ENCODE measurements at places on chromosomes 7 and 10.

GRCh38 chr7:70634071-70634470 is 497.9 kb upstream of the GALNT17 start:
- DNase-seq = no peak

- DNase-seq = no peak
These were observed 2.7 kb downstream of the EGR2 start for GRCh38 chr10:62813453-62813852.

GRCh38 chr10:80205477-80206276 is at the start of gene ANXA11:
TSS of gene ANXA11 (minus strand) at chr10:80205537. CDS start at chr10:80172861, 32,676 bp downstream.
- DNase-seq = peak; percentile 88

DNA sequence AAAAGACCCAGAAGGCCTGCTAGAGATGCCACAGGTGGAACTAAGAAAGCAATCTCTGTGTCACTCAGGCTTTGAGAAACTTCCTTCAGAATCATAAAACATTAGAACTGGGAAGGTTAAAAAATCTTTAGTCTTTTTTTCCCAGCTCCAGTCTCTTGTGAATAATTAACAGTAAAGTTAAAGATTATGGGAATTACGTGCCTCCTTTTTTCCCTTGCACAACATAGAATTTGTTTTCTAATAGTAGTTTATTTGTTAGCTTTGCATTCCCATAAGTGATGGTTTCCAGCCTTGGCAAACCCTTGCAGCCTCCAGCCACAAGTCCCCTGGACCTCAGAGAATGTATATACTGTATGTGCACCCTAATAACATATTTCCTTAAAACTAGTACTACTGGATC is 128.3 kb downstream of the TPST1 start:
- DNase-seq = no peak

DNA sequence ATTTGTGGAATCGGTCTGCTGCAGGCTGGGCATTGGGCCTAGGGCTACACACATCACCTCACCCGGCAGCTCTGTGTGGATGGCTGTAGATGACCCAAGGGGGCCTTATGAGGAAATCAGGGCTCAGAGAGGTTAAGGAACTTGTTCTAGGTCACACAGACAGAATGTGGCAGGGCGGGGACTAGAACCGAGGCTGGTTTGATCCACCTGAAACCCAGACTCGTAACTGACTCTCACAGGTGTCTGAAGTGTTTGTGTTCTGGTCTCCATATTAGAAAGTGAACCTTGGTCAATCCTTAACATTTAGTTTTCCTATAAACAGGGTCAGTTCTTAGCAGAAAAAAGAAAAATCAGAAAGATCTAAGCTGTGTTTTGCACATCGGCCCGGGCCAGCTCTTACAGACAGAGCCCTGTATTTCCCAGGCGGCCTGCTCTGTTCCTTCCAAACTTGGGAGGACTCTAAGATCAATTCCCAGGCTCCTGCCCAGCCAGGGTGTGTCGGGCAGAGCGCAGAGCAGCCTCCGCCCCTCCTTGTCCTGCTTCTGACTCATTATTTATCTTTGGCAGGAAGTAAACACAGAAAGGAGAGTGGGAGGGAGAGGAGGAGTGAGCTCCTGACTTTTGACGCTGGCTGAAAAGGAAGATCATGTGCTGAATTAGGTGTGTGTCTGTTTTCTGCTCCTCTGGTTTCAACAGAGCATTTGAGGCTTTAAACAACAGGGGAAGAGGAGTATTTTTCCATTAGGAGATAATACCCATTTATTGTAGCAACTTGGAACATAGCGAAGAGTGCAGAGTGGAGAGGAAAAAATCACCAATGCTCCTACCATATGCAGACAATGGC is 74.1 kb downstream of the TACC2 start:
- no peak for DNase-seq

GRCh38 chr10:60555700-60556099 is 166.0 kb upstream of the ANK3 start:
- no peak for DNase-seq

GRCh38 chr10:28949005-28950004 is 272.0 kb downstream of the BAMBI start:
- DNase-seq = no peak

- DNase-seq = no peak
These were observed 146.6 kb downstream of the C10orf105 start for GRCh38 chr10:71572962-71573361.

DNA sequence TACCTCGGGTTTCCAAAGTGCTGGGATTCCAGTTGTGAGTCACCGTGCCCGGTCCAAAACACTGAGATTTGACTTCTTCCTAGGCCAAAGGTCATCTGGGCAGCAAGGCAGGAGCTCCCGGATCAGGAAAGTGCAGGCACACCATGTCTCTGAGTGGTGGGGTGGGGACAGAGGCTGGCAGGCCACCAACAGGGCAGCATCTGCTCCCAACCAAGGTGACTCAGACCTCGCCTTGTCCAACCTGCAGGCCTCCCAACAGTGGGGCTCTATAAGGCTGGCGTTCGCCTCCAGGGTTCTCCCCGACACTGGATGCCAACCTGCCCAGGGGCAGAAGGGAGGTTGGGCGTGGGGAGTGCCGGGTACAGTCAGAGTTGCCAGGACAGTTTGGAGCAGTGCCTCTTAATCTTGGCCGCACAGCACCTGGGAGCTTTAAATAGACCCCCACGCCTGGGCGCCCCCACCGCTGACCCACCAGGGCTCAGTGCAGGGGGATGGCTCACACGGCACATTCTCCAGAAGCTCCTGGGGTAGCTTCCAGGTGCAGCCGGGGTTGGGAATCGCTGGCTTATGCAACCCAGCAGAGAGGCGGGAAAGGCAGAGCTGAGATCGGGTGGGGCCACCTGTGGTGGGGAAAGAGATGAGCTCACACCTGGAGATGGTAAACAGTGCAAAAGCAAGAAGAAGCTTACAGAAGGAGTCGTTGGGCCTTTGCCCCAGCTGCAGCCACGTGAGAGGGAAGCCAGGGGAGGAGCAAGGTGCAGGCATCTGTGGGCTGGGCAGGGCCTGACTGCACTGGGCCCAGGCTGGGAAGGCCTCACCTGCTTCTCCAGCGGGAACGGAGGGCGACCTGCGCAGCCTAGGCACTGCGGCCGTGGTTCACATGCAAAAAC is 10.9 kb downstream of the CALML5 start:
- no peak for DNase-seq

DNA sequence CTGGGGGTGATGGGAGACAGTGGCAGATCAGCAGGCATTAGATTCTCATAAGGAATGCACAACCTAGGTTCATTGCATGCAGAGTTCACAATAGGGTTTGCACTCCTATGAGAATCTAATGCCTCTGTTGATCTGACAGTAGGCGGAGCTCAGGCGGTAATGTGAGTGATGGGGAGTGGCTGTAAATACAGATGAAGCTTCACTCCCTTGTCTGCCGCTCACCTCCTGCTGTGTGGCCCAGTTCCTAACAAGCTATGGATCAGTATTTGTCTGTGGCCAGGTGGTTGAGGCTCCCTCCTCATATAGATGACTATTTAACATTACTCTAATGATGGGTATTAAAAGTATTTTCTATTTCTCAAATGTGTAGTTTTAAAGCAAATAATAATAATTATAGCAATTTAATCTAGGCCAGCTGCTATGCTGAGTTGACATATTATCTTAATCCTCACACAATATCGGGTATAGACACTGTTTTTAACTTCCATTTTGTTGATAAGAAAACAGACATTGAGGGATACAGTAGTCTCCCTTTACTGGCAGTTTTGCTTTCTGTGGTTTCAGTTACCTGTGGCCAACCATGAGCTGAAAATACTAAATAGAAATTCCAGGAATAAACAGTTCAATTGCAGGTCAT is 39.9 kb downstream of the KIF20B start:
- DNase-seq = no peak

Data from CD4-positive, alpha-beta T cell treated with Interleukin-1 beta for 1 hour (primary cell).